ENCODE measurements at places on chromosomes 6 and 20. TPM values are rescaled to one million over a fixed set of nuclear protein-coding genes. Genes with fewer than 3 reads are reported as not detected.

The ARMC12 gene
- total RNA-seq = 0.66 TPM

The TMEM244 gene
- not detected for total RNA-seq

The TREML2 gene
- total RNA-seq = 23.3 TPM

The ADGRF4 gene
- total RNA-seq = not detected

The PTPRK gene
- total RNA-seq = 1.0 TPM

The LBP gene
- total RNA-seq = not detected

The CARMIL1 gene
- total RNA-seq = 1.9 TPM

The FNDC1 gene
- total RNA-seq = not detected

The KHDC1L gene
- total RNA-seq = not detected

The EEF1E1 gene
- 43.5 TPM for total RNA-seq

The ZSCAN23 gene
- 1.6 TPM for total RNA-seq

The LINC00237 gene
- total RNA-seq = not detected

The MOCS1 gene
- 0.37 TPM for total RNA-seq

Data from T-helper 1 cell treated with Interleukin-12 subunit alpha and Interleukin-12 subunit beta and Interleukin-4 antibody, amounts not matched to agents 30 ng/mL and 1 ng/mL, for 36 hours (primary cell).